ENCODE measurements at places on chromosomes 7 and 10. TPM values are rescaled to one million over a fixed set of nuclear protein-coding genes. Genes with fewer than 3 reads are reported as not detected.

KCNH2 gene
- not detected for polyA plus RNA-seq

TMEM213 gene
- not detected for polyA plus RNA-seq

DNA sequence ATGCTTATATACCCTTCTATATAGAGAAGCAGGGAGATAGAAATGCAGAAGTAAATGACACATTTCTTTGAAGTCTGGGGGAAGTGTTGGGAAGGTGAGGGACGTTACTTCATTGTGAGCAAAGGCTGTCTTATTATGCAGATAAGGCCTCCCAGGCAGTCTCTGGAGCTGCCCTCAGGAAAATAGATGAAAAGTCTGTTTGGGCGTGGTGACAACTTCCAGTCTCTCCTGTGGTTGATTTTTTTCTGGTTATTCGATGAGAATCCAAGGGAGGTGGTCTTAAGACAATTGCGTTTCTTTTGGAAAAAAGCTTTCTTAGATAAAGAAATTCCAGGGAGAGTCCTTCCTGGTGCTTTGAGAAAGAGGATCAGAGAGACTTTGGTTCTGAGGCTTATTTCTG is 84.0 kb downstream of the NEUROD6 start:
- DNase-seq = no peak

DNA sequence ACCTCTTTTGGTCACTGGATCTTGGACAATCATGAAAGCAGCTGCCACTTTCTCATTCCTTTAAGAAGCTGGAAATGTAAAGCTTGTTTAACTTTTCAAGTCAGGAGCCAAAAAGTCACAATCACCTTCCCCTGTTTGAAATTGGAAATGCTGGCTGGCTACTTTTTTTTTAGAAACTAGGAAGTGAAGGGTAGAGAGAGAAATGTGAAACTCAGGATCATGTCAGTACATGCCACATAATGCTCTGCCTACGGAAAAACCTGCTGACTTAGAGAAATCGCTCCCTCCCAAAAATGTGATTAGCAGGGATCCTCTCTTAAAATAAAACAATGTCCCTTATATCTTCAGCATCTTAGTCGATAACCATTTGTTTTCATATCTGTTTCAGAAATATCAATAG is 188.4 kb upstream of the C7orf33 start:
- no peak for DNase-seq

NOLC1 gene
- 195 TPM for polyA plus RNA-seq

DNA sequence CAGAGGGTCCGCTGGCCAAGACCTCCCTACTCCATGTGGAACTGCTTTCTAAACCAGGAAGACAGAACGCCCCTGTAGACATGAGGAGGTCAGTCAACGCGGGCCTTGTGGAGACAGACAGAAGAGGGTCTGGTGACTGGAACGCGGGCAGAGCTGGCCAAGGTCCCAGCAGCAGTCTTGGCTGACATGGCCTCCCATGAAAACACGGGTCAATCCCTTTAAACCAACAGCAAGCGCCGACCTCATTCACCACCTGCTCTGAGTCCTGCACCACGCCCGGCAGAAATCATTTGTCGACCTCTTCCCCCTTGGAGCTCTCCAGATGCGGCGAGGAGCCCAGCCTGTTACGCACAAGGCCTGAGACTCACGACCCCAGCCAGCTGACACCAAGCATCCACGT is 78.5 kb downstream of the ZRANB1 start:
- no peak for DNase-seq

- DNase-seq = no peak
Observed at GRCh38 chr10:103227416-103227815, 18.3 kb upstream of the RPEL1 start.

- DNase-seq = no peak
Observed at GRCh38 chr10:14423111-14423744, 92.5 kb upstream of the FRMD4A start.

EPO gene
- 0.41 TPM for polyA plus RNA-seq

GRM8 gene
- not detected for polyA plus RNA-seq

DNA sequence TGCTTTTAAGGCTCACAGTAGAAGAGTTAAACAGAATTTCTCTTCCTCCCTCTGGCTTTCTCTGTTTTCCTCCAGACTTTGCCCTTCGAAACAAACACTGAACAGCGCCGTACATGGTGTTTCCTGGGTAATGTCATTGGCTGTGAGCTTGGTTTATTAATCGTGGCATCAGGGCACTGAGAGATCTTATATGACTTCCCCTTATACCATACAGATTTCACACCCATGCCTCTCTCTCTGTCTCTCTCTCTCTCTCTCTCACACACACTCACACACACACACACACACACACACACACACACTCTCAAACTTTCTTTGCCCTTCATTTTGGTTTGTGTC is 195.5 kb downstream of the CREB5 start:
- DNase-seq = no peak

DNA sequence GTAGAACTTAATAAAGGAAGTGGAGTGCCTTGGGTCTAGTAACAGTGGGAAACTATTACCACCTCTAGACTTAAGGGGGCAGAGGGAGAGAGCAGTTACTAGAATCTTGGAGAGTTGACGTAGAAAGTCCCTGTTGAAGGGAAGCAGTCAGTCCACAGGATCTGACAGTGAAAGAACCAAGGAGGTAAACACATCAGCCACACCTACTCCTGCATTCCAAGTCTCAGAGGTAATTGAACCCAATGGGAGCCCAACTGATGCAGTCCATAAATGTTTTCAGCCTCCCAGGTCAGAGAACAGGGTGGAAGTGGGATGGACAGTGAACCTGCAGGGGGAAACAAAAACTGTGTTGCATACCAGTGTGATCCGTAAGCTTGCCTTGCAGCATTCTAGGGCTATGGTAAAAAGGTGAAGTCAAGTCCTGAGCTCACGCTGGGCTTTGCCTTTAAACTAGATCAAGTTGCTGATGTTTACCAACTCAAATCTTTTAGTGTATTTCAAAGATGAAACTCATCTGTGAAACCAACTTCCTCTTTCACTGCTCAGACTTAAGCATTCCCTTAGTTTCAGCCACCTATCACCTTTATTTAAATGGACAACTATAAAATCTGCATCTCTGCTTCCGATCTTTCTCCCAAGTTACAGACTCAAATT is 57.2 kb downstream of the SLC16A12 start:
- no peak for DNase-seq

ZFYVE27 gene
- 14.3 TPM for polyA plus RNA-seq

GRCh38 chr10:12538491-12538995 is 189.2 kb downstream of the CAMK1D start:
- no peak for DNase-seq

DNA sequence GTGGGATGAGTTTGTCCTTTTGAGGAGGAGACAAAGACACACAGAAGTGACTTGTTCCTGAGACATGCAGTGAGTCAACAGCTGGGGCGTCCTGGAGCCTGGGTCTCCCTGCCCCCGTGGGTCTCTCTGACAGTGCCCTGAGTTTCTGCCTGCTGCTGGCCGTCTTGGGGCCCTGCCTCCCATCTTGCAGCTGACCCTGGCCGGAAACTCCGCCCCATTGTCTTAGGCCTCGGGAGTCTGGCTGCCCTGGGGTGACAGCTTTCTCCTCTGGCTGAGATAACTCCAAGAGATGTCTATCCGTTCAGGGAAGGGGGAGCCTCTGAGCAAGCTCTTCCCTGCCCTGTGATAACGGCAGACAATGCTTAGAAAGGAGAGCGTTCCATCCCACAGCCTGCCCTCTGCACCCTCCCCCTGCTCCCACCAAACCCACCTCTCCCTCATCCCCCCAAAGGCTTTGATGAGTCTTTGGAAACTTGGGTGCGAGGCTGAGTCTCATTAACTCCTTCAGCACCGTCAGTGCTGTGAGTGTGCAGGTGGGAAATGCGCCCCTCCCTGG is 69.5 kb upstream of the PODXL start:
- peak; percentile 66 for DNase-seq

DNA sequence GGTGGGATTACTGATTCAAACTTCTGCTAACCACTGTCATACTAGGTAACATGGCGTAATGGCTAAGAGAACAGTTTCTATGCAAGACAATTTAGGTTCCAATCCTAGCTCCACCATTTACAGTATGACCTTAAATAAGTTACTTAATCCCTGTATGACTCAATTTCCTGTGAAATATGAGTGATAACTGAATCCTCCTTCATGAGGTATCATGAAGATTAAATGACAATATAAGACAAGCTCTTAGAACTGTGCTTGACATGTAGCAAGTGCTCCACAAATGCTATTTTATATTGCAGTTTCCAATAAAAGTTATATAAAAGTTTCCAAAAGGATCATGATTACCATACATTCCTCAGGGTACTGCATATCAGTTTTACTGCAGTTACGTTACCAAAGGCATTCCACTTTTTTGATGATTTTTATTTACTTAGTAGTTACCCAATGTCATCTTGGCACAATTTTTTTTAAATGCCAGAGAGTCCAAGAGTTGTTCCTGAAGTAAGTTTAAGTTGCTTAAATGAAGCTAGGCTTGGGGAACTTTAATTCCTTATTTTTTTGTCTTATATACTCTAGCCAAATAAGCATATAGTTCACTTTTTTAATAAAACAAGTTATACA is 7.1 kb downstream of the DOCK4 start:
- DNase-seq = no peak

SHTN1 gene
- polyA plus RNA-seq = 16.0 TPM

DNA sequence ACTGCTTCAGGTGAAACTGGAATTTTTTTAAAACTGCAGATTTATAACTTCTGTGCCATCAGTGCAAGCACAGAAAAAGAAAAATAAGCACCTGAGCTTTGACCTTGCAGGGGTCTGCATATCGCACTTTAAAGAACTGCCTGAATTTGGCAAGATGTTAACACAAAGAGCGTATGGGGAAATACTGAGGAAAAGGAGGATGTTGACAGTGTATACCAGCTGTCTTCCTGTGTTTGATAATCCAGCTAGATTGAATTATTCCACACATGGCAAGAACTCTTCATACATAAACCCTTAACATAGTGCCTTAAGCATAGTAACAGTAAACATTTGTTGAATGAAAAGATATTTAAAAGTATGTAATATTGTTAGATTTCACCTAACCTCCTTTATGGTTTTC is 30.0 kb downstream of the SMC3 start:
- DNase-seq = no peak
